ENCODE measurements at places on chromosomes 1 and 21.

DNA sequence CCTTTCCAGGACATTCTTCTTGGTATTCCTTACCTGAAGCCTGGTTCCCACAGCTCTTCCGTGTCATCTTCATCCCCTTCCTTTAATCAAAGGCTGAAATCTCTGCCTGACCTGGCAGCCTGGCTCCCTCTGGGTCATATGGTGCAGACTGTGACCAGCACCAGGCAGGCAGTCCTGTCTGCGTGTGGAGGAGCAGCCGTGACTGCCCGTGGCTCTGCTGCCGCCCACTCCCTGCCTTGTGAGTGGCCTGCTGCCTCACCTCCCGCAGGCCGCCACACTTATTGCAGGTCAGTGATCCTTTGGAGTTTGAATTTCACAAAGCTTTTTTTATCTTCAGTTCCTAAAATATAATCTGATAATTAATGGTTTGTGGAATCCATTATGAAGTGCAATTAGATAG is 36.2 kb upstream of the EPHA8 start:
- DNase-seq, result no peak

- DNase-seq, result no peak
Observed at GRCh38 chr1:53394306-53394705, 64.9 kb upstream of the DMRTB1 start.

DNA sequence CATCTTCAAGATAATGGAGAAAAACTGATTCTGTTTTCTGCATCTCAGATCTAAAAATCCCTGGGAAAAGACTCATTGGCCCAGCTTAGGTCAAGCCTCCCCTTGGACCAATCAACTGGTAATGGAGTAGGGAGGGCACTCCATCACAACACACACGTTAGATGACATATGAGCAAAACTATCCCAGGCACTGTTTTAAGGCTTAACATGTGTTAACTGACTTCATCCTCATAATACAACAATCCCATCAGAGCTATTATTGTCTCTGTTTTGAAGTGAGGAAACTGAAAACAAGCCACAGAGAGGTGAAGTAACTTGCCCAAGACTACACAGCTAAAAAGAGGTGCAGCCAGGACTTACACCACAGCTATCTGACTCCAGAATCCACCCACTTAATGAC is 14.7 kb upstream of the CITED4 start:
- DNase-seq, result no peak

GRCh38 chr1:39529901-39530535 is 38.6 kb downstream of the BMP8A start:
- DNase-seq, result no peak

GRCh38 chr21:34344584-34344983 is 19.2 kb upstream of the KCNE2 start:
- DNase-seq, result no peak

- no peak for DNase-seq
Observed at GRCh38 chr1:19072285-19072981, 116.0 kb upstream of the IFFO2 start.

DNA sequence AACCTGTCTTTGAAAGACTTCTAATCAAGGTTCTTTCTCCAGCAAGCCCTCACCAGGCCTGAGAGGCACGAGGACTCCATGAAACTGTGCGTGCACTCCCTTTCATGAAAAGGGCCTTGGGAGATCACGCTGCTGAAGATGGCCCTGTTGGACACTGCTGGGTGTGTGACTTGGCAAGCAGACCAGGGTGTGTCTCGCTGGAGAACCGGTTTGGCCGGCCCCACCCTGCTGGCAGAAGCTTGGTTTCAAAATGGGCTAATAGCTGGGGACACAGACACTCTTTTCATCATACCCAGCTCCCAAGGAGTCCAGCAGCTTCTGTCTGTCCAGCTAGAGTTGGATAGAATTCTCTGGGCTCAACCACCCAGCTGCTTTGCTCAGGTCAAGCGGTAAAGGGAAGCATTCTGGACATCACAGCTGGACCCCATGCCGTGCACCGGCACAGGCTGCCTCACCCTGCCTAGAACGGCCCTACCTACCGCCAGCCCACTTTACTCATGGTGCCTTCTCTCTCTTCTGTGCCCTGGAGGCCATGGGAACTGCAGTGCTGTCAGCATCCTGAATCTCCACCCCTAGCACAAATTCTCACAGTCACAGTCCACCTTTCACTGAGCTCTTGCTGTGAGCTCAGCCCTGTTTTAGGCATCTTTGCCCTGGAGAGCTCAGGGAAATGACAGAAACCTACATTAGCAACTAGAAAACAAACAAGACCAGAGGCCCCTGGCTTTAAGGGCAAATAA is 24.6 kb downstream of the PKP1 start:
- DNase-seq, result no peak

DNA sequence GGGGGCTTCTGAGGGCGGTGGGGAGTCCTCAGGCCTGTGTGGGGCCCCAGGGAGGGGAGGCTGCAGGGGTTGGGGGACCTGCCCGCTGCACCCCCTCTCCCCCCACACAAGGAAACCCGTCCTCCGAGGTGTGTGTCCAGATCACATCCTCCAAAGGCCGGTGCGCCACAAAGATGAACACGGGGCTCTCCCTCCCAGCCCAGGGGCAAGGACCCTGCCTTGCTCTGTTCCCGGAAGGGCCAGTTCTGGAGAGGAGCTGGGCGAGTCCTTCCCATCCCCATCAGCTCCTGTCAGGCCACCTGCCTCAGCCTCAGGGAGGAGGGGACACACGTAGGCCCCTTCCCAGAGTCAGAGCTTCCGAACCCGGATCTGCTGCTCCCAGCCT is 2.5 kb upstream of the TTLL10 start:
- no peak for DNase-seq

GRCh38 chr1:214901718-214902117 is 180.8 kb upstream of the KCNK2 start:
- no peak for DNase-seq

DNA sequence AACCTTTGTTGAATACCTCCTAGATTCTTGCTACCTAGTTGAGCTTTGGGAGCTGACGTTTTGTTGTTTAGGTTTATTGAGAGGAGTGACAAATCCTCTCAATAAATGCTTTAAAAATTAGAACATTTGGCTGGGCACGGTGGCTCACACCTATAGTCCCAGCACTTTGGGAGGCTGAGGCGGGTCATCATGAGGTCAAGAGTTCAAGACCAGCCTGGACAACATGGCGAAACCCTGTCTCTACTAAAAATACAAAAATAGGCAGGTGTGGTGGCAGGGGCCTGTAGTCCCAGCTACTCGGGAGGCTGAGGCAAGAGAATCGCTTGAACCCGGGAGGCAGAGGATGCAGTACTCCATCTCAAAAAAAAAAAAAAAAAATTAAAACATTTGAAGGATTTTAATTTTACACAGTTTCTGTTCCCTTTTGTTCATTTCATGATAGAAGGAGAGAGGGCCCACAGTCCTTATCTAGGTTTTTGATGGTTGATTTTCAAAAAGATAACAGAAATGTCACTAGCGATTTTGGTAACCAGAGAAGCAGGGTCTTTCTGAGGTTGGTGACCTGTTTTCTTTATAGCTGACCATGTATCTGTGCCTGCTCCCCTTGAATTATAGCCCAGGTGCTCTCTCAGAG is 44.2 kb upstream of the PIGV start:
- DNase-seq, result no peak

- no peak for DNase-seq
Observed at GRCh38 chr1:158212320-158212719, 31.6 kb downstream of the CD1D start.

DNA sequence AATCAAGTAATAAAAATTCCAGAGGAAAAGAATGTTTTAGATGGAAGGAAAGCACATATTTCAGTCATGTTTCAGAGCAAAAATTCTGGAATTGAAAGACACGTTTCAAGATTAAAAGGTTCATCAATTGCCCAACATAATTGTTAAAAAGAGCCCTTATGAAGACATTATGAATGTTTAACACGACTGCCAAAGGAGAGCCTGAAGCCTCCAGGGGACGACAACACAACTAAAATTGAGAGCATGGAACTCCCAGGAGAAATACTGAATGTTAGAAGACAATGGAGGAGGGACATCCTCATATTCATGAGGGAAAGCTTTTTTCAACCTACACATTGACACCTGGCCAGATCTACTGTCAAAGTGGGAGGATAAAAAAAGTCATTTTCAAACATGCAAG is 16.0 kb downstream of the OR2T11 start:
- peak; percentile 13 for DNase-seq

GRCh38 chr1:19704247-19705113 is 39.8 kb downstream of the HTR6 start:
- peak; percentile 9 for DNase-seq

- no peak for DNase-seq
Observed at GRCh38 chr21:35428489-35428888, 379.4 kb upstream of the RUNX1 start.

DNA sequence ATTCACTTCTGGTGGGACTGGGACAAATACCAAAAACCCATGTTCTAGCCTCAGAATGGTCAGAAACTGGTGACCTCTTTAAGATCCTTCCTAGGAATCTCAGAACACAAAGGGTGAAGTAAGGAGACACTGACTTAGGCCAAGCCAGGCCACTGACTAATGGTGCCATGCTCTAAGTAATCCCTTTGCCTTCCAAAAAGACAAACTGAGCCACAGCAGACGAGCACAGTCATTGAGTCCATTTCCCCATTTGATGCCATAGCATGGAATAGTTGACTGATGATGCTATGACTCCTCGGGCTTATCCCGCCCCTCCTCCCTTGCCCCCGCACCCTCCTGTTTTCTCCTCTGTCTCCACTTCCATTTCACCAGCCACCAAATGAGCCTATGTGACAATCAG is 145.8 kb upstream of the ZNF648 start:
- DNase-seq, result no peak

DNA sequence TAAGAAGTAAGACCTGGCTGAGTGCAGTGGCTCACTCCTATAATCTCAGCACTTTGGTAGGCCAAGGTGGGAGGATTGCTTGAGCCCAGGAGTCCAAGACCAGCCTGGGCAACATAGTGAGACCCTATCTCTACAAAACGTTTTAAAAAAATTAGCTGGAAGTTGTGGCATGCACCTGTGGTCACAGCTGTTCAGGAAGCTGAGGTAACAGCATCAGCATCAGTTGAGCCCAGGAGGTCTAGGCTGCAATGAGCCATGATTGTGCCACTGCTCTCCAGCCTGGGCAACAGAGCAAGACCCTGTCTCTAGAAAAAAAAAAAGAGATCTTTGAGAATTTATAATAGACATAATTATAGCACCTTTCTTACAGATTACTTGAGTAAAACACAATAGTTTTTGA is 36.0 kb downstream of the AGL start:
- no peak for DNase-seq

DNA sequence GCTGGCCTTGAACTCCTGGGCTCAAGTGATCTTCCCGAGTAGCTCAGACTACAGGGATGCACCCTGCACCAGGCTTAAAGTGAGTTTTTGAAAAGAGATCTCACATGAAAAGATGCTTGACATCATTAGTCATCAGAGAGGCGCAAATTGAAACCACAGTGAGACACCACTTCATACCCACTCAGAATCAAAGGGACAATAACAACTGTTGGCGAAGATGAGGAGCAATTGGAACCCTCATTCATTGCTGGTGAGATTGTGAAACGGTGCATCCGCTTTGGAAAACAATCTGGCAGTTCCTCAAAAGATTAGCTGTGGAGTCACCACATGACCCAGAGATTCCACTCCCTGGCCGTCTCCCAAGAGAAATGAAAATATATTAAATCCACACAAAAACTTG is 122.3 kb downstream of the PGBD5 start:
- DNase-seq, result no peak

GRCh38 chr1:216173376-216173995 is 249.8 kb downstream of the USH2A start:
- no peak for DNase-seq

GRCh38 chr1:57506941-57507340 is 83.1 kb upstream of the DAB1 start:
- no peak for DNase-seq

DNA sequence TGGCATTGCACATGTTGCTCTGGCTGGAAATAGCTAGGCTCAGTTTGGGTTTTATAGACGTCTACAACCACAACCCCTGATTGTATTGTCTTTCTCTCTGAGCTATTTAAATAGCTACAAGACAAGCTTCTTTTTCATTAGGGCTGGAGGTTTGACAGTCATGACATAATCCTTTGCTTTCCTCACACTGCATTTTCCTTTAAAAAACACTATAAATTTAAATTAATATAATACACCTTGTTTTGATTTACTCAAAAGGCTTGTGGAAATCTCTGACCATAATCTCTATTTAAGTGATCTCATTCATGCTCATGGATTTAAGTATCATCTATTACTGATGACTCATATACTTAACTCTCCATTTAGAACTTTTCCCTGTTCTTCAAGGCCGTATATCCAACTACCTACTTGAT is 50.4 kb upstream of the PTGFR start:
- no peak for DNase-seq

- no peak for DNase-seq
Observed at GRCh38 chr1:41152622-41153044, 89.5 kb downstream of the SCMH1 start.

- DNase-seq, result no peak
Observed at GRCh38 chr1:228405200-228405978, 1.2 kb downstream of the TRIM11 start.

DNA sequence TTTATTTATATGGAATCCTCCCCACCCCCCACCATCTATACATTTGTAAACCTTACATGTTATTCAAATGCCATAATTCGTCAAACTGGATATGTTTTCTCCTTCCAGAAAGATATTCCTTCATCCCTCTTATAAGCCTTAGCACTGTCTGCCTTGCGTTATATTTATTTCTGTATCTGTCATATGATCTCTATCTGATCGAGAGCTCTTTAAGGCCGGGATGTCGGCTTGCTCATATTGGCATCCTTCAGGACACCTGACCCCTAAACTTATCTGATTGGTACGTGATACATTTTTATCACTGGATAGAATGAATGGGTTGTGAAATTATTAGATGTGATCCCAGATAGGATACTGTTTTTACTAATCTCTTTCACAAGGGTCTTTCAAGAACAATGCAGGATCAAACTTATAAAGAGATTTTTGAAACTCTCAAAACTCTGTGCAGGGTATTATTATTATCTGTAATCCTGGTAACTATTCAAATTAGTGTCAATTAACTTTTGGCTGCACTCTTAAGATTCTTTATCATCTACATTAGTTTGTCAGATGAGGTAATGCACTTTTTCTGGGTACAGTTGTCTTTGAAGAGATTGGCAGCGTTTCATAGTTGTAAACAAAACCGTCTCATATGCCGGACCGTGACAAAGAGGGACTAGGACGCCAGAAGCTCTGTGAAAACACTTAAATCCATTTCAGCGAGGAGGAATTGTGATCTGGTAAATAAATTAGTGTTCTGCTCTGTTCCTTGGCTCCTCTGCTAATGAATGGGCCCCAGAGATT is 152.0 kb downstream of the KIF26B start:
- no peak for DNase-seq

- DNase-seq, result no peak
Observed at GRCh38 chr1:23837908-23838307, 12.7 kb upstream of the HMGCL start.

GRCh38 chr1:66626261-66626660 is 92.3 kb downstream of the SGIP1 start:
- no peak for DNase-seq

DNA sequence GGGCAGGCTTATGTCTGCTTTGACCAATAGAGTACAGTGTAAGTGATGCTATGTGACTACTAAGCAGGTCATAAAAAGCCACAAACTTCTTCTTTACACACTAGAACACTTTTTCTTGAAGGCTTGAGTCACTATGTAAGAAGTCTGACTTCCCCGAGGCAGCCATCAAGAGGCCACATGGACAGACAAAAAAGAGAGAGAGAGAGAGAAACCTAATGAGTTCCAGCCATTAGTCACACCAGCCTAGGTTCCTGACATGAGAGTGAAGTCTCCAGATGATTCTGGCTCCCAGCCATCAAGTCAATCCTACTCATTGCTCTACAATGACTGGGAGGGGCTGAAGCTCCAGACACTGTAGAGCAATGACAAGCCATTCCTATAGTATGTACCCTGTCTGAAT is 101.4 kb downstream of the LHX9 start:
- DNase-seq, result no peak

- no peak for DNase-seq
Observed at GRCh38 chr1:67614511-67614934, 70.5 kb upstream of the GADD45A start.
